ENCODE measurements at places on chromosomes 7 and 10.

DNA sequence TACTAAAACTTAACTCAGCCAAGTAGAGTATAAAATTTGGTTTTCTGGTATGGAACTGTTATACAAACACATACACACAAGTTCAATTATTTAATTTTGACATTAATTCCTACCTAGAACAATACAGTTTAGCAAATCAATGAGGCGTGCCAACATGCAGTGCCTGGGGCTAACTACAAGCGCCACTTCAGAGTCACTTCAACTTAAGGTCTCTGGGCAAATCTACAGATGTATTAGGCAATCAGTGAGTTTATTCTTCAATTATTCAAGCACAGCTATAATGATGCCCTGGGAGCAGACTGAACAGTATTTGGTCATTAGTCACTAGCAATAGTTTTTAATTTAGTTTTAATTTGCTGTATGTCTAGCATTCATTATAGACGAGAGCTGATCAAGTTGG is 51.6 kb downstream of the HIBADH start:
- DNase-seq = no peak

GRCh38 chr7:32869716-32870115 is 21.8 kb downstream of the KBTBD2 start:
- no peak for DNase-seq

GRCh38 chr7:72492461-72493065 is 80.4 kb upstream of the CALN1 start:
- no peak for DNase-seq

GRCh38 chr10:33290321-33291052 is 44.0 kb downstream of the NRP1 start:
- DNase-seq = no peak

DNA sequence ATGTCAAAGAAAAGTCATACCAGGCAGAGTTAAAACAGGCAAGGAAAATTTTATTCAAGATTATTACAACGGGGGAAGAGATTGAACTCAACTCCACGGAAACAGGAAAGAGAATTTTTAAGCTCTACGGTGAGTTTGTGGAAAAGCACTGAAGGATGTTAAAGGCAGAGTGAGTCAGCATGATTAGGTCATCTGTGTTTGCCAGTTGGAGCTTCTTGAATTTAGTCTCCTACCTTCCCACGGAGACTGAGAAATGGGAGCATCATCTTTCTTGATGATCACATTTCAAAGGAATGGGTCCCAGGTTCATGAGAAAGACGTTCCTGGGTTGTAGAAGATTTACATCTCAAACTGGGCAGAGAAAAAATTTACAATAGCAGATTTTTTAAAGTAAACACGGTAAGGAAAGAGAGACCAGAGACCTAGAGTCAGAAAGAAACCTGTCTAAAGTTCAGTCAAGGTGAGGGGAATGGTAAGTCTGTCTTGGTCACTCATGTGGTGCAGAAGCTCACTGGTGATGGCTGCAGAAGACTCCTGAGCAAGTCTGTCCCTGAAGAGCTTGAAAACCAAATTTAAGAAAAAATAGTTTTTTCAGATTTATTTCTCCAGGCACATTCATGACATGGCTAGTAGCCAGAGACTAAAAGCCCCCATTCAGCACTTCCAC is 516.9 kb upstream of the LRRN3 start:
- DNase-seq = no peak

DNA sequence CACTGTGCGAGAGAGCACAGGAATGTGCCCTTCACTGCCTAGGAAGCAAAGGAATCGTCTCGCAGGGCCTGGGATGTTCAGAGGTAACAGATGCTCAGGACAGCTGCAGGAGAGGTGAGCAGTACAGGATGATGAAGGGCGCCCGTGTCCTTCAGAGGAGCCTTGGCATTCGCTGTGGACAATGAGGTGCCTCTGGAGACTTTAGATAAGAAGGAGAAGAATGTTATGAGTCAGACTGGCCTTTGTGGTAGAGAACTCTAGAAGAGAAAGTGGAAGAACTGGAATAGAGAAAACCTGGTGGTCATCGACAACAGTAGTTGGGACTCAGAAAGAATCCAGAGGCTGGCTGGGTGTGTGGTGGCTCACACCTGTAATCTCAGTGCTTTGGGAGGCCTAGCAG is 64.4 kb upstream of the LEP start:
- DNase-seq = no peak
